ENCODE measurements at places on chromosomes 2 and 18.

DNA sequence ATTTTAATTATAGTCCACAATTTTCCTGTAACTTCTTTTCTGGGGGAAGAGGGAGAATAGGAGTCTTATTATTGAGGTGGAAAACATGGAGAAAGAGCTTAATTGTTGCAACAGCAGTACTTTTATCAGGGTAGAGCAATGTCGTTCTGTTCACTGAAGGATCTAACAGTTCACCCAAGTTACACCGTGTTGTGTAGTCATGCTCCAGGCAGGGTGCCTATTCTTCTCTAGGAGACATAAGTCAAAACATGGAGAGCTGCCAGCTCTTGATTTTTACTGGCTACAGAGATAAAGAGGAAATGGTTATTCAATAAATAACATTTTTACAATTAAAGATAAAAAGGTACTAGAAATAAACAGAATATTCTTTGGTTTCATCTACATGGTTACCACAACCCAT, 594.3 kb upstream of the NETO1 start:
- no peak for DNase-seq

DNA sequence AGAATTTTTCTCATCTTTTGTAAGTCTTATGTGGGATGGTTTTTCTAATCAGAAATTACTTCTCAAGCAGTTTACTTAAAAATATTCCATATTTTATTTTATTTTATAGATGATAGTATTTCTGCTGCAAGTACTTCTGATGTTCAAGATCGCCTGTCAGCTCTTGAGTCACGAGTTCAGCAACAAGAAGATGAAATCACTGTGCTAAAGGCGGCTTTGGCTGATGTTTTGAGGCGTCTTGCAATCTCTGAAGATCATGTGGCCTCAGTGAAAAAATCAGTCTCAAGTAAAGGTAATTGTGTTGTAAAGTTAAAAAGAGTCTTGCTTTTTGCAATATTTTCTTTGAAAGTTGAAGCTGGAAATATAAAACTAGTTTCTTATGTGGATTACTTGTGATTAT, 76.2 kb downstream of the EML4 start:
- no peak for DNase-seq

- no peak for DNase-seq
Observed at GRCh38 chr2:180520206-180520605, 460.2 kb upstream of the UBE2E3 start.

GRCh38 chr2:224903621-224904020, 138.6 kb downstream of the DOCK10 start:
- no peak for DNase-seq

- no peak for DNase-seq
Observed at GRCh38 chr18:63319383-63320122, at the start of gene BCL2. BCL2 (minus strand) TSS chr18:63319769.

DNA sequence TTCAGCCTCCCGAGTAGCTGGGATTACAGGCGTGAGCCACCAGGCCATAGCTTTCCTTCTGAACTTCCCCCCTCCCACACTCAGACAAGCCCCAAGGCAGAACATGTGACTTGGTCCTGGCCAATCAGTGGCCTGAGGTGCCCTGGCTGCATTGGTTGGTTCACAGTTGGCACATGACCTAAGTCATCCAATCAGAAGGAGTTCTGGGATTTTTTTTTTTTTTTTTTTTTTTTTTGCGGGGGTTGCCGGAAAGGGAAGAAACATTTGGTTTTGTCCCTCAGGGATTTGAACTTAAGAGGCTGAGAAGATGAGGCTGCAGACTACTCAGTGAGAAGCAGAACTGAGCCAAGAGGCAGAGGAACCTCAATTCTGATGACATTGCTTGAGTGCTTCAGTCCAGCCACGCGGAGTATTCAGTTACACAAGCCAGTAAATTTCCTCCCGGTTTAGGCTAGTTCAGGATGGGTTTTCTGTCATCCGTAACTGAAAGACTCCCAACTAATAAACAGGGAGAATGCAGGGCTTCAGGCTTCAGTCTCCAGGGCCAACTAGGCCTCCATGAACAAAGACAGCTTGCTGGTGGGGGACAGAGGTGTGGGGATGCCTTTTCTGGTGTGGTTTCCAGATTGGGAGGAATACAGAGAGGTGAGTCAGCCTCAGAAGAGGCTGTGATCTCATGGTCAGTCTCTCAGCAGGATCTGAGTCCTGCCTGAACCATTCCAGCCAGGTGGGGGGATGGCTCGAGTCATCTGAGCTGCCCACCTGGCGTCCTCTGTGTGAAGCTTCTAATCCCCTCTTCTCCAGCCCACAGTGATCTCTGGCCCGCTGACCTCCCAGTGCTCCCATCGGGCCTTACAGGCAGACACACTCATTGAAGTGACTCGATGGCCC, 9.2 kb downstream of the PTMA start:
- no peak for DNase-seq

Data from activated gamma-delta T cell (primary cell).